GM23338 (cell line): ENCODE measurements at places on chromosomes 13 and 19. TPM values are rescaled to one million over a fixed set of nuclear protein-coding genes. Genes with fewer than 3 reads are reported as not detected.

DNA sequence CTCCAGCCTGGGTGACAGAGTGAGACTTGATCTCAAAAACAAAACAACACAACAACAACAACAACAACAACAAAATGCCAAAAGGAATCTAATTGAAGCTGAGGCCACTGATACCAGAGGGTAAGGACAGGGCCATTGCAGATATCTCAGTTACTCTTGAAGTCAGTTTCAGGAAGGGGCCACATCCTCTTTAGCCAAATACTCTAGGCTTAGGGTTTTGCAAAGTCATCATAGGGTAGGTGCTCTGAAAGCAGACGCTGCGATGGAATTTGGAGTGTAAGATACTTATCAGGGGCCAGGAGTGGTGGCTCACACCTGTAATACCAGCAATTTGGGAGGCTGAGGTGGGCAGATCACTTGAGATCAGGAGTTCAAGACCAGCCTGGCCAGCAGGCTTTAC lies 46.6 kb upstream of the UBAC2 start:
- no peak for DNase-seq

DNA sequence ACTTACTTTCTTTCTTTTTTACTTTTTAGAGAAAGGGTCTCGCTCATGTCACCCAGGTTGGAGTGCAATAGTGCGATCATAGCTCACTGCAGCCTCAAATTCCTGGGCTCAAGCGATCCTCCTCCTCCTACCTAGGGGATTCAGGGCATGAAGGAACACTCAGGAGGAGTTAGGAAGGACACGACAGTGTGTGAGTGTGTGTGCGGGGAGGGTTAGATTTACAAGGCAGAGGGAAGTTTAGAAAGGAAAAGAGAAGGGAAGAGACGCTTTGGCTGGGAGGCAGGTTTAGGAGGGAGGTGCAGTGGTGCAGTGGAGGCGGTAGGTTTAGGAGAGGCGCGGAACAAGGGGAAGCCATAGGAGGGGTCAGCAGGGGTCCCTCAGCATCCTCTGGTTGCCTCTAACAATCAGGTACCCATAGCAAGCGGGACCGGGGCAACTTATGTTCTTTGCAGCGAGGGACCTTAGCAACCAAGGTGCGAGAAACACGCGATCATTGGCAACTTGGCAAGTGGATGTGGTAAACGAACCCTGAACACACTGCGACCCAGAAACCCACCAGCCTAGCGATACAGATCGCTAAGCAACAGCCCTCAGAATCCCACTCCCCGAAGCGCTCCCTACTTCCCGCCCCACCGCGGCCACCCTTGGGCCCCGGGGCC lies 501 bp downstream of the SIRT2 start:
- peak; percentile 34 for DNase-seq

GRCh38 chr19:18780631-18781030 lies 10.5 kb downstream of the COMP start:
- peak; percentile 59 for DNase-seq

GRCh38 chr13:92804346-92804745 lies 422.3 kb upstream of the GPC6 start:
- no peak for DNase-seq

DNA sequence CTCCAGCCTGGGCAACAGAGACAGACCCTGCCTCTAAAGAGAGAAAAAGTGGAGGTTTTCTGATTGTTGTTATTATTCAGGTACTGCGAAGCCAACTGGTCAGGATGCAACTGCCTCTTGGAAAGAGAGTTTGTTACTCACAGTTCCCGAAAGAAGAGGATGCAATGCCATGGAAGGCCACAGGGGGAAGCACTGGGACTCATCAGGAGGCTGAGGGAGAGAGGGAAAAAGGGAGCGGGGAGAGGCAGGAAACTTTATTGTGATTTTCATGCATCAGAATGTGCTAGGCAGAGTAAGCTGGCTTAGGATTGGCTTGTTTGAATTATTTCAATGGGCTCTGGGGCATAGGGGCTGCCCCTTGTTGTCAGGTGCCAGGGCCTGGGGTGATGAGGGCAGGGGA lies 27.6 kb downstream of the MYO9B start:
- peak; percentile 90 for DNase-seq

- no peak for DNase-seq
These were observed 141.2 kb downstream of the FLT1 start for GRCh38 chr13:28353679-28354078.

DNA sequence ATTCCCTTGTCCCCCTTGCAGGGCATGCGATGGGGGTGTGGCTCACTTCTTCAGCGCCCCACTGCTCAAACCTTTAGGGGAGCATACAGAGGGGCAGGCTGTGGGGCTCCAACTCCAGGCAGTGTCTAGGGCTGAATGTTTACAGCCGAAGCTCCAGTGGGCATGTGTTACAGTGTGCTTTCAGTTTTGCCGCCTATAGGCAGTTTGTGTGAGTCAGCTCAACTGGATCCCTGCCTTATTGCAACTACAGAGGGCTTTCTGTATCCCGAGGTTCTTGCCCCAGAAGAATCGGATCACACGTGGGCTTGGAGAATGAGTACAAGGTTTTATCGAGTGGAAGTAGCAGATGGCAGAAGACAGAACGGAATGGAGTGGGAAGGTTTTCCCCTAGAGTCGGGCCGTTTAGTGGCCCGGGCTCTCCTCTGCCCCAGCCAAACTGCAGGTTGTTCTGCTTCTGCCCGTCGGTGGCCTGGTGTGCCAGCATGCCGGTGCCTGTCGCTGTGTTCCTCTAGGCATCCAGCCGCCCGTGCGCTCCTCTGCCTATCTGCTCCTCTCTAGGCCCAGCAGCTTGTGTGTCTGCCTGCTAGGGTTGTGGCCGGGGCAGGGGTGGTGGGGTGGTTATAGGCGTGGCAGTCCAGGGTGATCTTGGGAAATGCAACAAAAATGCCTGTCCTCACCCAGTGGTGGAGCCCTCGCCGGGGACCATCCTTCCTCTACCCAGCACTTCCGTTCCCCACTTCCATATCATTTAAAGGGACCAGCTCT lies 435.9 kb upstream of the SGCG start:
- DNase-seq = no peak

DNA sequence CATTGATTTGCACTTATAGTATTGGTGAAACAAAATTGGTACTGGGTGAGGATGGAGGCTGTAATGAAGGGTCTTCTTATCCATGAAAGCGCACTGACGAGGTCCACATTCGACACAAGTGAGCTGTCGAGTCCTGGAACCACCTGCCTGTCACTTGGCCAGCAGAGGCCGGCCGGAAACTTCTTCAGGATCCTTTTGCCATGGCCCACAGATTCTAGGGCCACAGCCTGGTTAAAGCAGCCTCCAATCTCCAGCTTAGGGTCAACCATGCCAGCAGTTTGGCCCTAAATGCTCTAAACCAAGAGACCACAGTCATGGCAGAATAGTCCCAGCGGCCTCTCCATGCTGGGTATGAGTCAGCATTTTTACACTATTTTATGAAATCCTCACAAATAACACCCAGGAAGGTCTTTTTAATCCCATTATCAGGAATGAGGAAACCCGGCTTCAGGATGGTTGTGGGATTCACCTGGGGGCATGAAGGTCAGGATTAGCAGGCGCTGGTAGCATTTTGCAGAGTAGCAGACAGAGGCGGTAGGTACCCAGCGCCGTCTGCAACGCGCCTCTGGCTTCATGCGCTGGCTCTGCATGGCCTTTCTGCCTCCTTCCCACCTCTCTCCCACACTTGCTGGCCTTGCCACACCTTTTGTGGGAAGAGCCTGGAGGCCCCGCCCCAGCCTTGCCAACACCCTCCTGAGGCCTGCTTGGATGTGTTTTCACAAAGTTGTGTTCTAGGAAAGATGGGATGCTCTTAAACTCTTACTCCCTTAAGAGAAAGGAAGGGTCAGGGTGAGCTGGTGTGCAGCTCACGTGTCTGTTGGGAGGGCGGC lies 15.2 kb downstream of the GAS6 start:
- DNase-seq = no peak

- DNase-seq = no peak
These were observed 1704.7 kb downstream of the SLITRK5 start for GRCh38 chr13:89375839-89376238.

GRCh38 chr13:76884907-76885202 lies 1.4 kb downstream of the KCTD12 start:
- DNase-seq = no peak

- no peak for DNase-seq
These were observed 14.6 kb downstream of the PDS5B start for GRCh38 chr13:32600890-32601289.

GRCh38 chr19:38303517-38304351 lies at the start of gene C19orf33:
Gene C19orf33, plus strand, starts transcription at chr19:38304251. Its CDS starts 11 bp downstream, at chr19:38304262.
- DNase-seq = peak; percentile 91

DNA sequence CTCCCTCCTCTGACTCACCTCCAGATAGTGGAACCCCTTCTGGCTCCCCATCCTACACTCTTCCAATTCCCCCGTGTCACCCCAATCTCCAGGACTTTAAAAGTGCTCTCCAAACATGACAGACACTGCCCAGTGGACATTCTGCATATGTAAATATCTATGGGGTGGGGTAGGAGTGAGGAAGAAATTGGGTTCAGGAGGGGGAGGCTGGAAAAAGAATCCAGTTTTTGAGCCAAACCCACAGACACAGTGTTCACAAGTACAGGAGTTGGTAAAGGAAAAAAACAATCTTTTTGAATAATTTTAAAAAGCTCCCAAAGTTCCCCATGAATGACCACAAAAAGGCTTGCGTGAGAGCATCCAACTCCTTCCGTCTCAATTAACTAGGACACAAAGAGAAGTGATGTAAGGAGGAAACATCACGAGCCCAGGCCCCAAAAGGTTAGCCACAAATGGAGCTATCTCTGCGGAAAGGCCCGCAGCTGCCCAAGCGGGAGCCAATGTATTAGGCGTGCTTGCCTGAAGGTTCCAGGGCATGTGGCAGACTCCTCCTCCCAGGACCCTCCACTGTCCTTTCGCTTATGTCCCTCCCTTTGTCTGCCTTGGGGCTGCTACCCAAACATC lies 18.0 kb downstream of the ZC3H4 start:
- DNase-seq = peak; percentile 41

DNA sequence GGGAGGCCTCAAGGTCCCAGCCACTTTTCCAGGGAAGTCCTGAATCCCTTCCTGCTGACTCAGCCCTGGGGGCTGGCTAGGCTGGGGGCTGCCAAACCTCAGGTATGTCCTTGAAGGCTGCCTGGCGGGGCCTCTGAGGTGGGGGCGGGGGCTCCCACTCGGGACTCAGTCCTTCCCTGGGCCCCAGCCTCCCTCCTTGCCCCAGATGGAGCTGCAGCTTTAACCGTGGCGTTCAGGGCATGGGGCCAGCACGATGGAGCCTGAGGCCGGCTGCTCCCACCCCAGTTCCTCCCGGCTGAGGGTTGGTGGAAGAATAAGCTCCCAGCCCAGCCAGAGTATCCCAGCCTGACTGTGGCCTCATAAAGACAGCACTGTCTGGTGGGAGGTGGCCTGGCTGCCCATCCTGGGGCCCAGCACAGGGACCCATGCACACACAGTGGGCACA lies 12.4 kb downstream of the CILP2 start:
- no peak for DNase-seq

DNA sequence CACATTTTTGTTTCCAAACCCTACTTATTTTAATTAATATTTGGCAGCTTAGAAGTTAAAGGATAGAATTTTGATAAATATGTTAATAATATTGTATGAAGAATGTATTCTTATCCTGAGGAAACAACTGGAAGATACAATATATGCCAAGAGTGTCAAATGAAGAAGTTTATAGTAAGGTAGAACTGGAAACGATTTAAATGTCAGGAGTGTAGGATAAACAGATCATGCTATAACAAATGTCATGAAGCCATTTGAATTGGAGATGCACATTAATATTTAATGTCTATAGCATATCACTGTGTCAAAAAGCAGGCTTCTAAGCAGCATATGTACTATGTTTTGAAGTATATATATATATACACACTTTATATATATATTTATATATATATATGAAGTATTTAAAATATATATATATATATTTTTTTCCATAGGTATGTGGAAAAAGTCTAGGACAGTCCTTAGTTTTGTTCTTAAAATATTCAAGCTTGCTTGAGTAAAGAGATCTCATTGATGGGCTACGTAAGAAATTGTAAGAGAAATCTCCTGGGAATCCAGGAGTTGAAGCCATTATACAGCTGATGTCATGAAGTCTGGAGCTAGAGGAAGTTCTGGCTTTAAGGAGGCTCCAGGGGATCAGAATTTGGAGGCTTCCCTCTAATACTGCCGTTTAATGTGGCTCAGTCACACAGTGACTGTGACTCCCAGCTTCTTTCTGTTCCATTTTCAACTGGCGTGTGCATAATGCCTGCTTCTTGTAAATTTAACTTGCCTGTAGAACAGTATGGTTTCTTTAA lies 79.9 kb upstream of the MYCBP2 start:
- DNase-seq = no peak

DNA sequence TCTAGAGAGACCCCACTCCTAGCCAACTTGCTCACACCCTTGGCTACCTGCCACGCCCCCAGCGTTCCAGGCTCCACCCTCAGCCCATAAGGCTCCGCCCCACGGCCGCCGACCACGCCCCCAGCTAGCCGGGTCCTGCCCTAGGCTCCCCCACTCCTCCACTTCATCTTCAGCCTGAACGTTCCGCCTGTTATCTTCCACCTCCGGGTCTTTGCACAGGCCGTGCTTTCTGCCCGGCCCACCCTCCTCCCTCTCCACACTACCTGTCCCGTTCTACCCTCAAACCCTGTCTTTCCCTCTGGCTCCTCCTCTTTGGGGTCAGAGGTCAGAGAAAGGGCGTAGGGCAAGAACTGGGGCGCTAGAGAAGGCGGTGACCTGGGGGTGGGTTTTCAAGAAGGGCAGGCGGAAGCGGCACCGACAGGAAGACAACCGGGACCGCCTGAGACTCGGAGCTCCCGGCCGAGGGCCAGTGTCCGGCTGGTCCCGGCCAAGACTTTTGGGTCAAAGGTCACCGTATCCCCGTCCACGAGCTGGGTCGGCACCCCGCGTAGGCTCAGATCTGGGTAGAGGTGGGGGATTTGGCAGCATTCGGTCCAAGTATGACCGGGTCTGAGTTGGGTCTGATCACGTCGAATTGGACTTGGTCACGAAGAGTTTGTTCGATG lies 2.2 kb downstream of the PDE4C start:
- DNase-seq = peak; percentile 93

DNA sequence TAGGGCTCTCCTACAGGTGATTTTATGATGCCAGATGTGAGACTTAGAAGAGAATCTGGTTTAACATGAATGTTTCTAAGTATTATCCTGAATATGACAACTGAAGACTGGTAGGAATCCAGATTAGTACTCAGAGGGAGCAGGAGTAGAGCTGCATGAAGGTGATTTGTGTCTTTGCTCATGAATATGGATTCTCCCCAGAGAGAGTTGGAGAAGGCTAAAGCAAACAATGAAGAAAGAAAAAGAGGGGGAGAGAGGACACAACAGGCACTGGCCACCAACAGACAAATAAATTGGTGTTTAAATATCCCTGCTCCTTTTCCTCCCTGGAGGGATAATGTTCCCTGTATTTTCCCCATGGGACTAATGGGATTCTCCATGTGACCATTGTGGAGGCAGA lies 427.0 kb upstream of the KLF12 start:
- DNase-seq = no peak

FUT2 gene
- total RNA-seq = 2.2 and 5.6 TPM in 2 replicates

TEX26 gene
- total RNA-seq = not detected in 2 replicates

MED29 gene
- 62.0 and 63.0 TPM in 2 replicates for total RNA-seq

SERPINE3 gene
- total RNA-seq = 0.08 and 0.17 TPM in 2 replicates

RDH8 gene
- total RNA-seq = not detected in 2 replicates

U2AF2 gene
- total RNA-seq = 233 and 234 TPM in 2 replicates

SMIM44 gene
- total RNA-seq = not detected in 2 replicates

CILP2 gene
- total RNA-seq = 17.0 and 21.6 TPM in 2 replicates

TLE5 gene
- 151 and 154 TPM in 2 replicates for total RNA-seq

ANKRD24 gene
- total RNA-seq = 13.4 and 18.0 TPM in 2 replicates

C3 gene
- total RNA-seq = 4.8 and 17.7 TPM in 2 replicates
